ENCODE measurements at places on chromosomes 13 and 19.

DNA sequence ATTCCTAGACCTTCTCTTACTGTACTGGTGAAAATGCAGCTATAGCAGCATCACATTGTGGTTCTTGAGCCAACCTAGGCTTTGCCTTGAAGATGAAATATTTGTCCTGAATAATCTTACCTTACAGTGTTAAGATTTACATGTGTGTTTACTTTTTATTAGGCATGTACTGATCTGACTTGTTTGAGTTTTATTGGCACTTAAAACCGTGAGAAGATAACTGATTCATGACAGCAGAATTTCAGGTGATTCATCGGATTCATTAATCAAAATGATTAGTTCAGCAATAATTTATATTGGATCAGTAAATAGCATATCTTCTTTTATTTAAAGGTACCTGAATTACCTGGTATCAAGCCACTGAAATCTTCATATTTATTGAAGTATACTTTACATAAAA, 296.3 kb downstream of the KLF5 start:
- DNase-seq: no peak

DNA sequence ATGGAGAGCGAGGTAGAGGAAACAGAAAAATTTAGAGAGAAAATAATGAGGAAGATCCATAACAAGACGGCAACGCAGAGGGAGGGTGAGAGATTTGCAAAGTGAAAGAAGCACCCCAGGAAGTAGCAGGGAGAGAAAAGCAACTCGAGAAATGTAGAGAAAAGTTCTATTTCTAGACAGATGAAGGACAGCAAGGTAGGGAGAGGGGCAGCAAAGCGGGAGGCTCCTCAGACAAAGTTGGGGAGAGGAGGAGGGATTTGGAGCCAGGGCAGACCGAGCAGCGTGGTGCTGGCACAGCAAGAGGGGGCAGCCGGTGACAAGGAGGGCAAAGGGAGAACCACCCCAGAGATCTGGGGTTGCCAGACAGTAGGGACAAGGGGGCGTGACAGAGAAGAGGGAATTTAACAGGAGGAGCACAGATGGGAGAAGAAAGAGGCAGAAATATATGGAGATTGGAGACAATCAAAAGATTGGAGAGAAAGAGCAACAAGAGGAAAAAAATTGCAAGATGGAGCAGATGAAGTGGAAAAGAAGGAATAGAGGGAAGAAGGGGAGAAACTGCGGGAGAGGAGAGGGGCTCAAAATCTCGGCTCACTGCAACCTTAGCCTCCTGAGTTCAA, 989 bp downstream of the ZNF766 start:
- peak; percentile 16 for DNase-seq

GRCh38 chr13:31674051-31674450, 65.3 kb upstream of the RXFP2 start:
- no peak for DNase-seq

GRCh38 chr19:41480336-41480735, 37.4 kb downstream of the ERICH4 start:
- no peak for DNase-seq

DNA sequence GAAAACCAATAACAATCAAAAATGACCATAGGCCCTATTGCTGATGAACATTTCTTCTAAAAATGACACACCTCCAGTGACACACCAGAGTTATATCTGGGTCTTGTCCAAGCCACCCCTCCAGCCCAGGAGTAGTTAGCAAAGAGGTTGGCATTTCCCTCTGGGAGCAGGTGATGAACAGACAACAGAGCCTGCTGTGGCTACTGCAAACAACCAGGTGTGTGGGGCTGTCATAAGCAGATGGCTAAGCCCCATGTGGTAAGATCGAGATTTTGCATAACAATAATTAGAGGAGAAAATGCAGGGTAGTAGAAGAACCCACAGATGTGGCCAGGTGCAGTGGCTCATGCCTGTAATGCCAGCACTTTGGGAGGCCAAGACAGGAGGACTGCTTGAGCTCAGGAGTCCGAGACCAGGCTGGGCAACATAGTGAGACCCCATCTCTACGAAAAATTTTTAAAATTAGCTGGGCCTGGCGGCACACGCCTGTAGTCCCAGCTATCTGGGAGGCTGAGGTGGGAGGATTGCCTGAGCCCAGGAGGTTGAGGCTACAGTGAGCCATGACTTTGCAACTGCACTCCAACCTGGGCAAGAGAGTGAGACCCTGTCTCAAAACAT, 5.0 kb downstream of the XRCC1 start:
- DNase-seq: no peak

DNA sequence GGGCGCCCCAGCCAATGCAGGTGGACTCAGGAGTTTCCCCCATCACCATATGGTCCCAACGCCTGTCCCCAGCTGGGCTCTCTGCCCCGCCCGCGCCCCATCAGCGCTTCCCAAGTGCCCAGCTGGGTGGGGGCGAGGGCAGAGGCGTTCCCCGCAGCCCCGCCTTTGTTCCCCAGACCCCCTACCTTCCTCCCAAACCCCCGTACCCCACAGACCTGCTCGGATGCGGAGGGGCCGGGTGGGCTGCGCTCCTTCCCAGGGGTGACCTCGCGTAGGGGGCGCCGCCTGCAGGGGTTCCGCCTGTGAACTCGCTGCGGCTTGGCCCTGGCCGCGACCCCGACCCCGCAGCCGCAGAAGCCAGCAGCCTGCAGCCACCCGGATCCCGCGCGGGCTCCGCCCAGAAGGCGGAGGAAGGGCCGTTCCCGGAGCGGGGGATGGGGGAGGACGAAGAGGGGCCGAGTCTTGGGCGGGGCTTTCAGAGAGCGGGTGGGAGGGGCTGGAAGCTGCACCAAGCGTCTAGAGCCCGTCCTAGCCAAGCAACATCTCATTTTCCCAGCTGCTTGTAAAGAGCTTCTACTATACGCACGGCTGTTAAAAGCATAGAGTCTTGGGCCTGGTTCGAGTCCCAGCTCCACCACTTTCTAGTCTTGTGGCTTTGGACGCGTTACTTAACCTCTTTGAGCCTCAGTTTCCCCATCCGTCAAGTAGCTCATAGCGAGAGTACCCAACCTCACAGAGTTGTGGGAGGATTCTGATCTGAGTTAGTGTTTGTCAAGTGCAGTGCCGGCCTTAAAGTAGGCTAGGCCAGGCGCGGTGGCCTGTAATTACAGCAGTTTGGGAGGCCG, at the start of gene RAB3D:
RAB3D (minus strand) TSS at position 404 of the 845 bp plus-strand sequence. CDS start 2,258 bp downstream, outside the sequence.
- DNase-seq: peak; percentile 89

DNA sequence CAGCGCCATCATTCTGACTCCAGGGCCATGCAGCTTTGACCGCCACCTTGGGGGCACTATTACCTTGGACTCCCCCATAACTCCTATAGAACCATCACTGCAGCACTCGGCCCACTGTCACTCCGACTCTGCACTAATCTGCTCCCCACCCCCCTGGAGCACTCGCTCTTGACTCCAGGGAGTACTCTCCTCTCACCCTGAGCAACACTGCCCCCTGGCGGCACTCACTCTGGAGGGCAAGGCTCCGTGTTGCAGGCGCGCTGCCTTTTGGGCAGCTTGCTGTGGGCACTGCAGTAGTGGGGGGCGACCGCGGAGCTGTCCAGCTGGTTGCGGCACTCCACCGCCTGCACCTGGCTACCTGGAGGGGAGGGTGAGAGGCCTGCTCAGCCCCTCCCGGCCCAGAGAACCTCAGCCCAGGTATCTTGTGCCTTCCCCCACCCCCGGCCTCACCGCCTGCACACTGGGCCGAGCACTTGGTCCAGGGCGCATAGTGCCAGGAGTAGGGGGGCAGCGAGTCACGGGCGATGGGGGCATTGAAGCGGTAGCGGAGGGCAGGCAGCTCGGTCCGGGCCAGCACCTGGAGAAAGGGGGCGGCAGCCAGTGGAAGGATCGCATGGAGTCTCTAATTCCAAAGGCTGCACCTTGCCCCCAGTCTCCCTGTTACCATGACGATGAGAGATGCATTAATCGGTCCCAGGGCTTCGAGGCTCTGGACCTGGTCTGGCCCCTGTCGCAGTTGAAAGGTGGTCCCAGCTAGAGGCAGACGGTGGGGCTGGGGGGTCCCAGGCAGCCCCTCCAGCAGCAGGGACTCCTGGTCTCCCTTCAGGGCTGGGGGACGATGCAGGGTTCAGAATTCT, 8.9 kb upstream of the MYO1F start:
- peak; percentile 74 for DNase-seq

DNA sequence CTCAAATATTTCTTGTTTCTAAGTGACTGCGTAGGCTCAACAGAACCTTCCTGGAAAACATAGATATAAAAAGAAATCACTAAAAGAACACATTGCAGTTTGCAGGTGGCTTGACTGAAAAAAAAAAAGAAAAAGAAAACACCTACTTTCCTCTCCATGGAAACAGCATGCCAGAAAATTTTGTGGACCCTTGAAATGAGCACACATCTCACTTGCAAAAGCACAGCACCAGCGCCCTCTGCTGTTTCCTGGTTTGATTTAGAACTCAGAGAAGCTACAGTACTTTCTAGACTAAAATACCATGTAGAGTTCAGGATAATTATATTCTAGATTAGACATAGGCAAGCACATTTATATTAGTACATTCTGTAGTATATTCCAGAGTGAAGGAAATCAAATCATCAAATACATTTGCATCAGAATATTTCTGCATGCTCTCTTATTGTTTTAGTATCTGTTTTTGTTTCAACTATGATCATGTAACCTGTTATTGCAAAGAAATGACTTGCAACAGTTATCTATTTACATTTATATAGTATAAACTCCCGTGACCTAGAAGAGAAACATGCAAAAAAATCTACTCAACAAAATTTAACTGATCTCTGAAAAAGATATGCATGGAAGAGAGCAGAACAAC, 22.3 kb upstream of the XPO4 start:
- peak; percentile 70 for DNase-seq

- DNase-seq: peak; percentile 64
Observed at GRCh38 chr19:57099199-57099661, 20.6 kb upstream of the USP29 start.

GRCh38 chr13:109968876-109969577, 182.6 kb upstream of the IRS2 start:
- DNase-seq: no peak

GRCh38 chr19:17236811-17237543, 8.7 kb downstream of the NR2F6 start:
- no peak for DNase-seq

- DNase-seq: no peak
Observed at GRCh38 chr19:12580180-12580694, 29.0 kb upstream of the ZNF564 start.

Data from activated CD4-positive, alpha-beta T cell treated with anti-CD3 and anti-CD28 coated beads, Interleukin-2, Interleukin-6, amounts not matched to agents 100 ng/mL and 50 ng/mL, durations not matched to agents 16 hours and 8 hours (primary cell).